ENCODE measurements at places on chromosomes 4 and X.

DNA sequence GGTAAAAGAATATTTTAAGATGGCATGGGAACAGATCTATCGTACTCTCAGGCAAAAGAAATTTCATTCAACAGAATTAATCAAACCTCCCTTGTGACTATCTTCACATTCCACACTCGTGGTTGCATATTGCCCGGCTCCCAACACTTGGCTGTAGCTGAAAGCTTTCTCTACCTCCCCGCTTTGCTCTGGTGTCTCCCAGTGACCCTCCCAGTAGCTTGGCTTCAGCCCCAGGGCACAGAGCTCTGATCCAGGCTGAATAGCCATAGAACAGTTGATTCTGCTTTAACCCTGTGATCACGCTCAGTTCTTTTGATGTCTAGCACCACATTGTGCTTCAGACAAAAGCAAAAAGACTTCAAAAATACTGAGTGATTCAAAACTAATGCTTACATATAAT lies 24.6 kb downstream of the SLC7A11 start:
- no peak for DNase-seq

DNA sequence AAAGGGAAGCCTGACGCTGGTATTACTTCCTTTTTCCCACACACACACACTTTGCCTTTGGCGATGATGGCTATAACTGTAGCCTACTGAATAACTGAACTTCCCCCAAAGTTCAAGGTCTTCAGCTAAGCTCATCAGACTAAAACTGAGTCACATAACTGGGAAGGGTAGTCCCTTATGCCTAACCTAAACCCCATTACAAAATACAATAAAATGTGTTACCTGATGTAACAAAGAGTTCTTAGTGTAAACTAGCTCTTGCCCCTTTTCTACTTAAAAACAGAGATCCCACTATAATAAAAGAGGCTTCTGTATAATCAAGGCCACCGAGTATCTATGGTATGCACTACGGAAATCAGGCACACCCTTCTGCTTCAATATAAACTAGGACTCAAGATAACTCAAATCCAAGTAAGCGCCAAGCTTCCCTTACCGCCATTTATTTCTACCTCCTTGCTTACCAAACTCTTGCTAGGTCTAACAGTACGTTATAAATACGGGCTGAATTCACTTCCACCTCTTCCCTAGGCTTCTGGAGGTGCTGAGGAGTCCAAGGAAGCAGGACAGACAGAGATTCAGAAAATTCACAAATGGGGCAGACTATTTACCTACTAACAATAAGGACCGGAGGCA lies 2.4 kb downstream of the OTUD4 start:
- DNase-seq: no peak

DNA sequence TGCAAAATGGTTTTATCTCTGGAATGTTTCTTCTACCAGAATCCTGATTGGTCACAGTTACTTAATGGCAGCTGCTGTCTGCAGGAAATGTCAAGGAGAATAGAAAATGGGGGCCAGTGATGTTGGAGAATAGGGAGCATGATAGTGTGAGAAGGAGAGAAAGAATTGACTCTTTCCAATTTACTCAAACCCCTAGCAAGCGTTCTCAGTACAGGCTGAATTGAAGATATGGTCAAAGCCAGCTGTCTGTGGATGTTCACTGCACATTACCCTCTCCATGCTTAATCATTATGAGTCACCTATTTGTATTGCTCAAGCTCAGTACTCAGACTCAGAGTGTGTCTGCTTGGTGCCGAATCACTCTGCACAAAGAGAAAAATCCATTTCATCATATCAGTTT lies 57.8 kb upstream of the FAM47B start:
- DNase-seq: no peak

- DNase-seq: peak; percentile 86
Measured at GRCh38 chr4:84966382-84967242, at the start of gene WDFY3. WDFY3 (minus strand) TSS chr4:84966690; CDS start chr4:84860591, 106,099 bp downstream.

- no peak for DNase-seq
Measured at GRCh38 chr4:48683784-48684666, 96.1 kb downstream of the FRYL start.

DNA sequence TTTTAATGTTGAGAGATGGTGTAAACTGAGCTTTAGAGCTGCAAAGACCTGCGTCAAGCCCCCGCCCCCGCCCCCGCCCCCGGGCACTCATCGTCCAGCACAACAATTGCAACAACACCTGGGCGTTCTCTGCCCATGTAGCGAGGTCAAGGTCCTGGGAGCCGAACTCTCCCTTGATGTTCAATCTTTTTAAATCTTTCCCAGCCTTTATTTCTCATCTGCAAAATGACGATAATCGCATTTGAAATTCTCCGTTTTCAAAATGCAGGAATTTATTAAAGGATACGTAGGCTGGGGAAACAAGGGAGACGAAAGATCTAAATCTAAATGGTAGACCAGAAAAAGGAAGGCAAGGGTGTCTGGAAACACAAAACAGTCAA lies 648 bp upstream of the MSMO1 start:
- DNase-seq: no peak

GRCh38 chr4:144910723-144911122 lies 187.3 kb downstream of the ANAPC10 start:
- DNase-seq: no peak

DNA sequence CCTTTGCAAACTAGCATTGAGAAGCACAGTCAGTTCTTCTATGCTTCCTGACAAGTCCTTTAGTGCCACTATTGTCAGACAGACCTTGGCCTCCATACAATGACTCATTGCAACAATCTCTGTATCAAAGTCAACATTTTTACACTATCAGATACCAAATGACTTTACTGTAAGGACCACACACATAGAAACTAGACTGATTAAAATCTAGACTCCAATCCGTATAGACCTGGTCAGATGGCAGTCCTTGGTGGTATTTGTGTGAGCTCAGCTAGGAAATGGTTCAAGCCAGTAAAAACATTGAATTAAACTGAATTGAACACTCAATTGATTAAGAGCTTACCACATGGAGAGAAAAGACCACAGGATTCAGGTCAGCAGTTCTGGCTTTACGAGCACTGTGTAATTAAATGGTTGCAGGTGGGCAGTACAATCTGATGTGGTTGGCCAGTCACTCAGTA lies 549.8 kb upstream of the LCORL start:
- DNase-seq: no peak

All from H1 (cell line).